ENCODE measurements at places on chromosomes 16 and 17.

- DNase-seq, result no peak
These were observed 46.5 kb downstream of the TEX2 start for GRCh38 chr17:64216338-64217248.

DNA sequence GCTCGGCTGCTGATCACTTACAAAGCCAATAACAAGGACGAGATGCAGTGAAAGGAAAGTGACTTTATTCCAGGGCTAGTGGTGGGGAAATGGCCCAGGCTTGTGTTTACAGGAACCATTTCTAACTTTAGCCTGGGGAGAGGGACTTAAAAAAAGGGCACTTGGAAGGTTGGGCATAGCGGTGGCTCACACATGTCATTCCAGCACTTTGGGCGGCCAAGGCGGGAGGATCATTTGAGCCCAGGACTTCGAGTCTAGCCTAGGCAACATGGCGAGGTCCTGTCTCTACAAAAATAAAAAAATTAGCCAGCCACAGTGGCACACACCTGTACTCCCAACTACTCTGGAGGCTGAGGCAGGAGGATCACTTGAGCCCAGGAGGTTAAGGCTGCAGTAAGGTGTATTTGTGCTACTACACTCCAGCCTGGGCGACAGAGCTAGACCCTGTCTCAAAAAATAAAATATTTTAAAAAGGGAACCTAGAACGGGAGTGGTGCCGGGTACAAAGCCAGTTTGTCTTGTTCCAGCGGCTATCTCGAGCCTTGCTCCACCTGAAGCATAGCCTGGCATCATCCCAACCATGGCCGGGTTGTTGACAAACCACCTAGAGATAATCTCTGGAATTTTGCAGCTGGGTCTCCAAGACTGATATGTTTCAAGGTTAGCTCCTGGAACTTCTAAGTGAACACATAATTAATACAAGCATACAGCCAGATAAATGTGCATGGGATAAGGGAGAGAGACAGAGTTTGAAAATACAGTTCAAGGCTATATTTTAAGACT lies 5.7 kb upstream of the TVP23A start:
- DNase-seq, result no peak

DNA sequence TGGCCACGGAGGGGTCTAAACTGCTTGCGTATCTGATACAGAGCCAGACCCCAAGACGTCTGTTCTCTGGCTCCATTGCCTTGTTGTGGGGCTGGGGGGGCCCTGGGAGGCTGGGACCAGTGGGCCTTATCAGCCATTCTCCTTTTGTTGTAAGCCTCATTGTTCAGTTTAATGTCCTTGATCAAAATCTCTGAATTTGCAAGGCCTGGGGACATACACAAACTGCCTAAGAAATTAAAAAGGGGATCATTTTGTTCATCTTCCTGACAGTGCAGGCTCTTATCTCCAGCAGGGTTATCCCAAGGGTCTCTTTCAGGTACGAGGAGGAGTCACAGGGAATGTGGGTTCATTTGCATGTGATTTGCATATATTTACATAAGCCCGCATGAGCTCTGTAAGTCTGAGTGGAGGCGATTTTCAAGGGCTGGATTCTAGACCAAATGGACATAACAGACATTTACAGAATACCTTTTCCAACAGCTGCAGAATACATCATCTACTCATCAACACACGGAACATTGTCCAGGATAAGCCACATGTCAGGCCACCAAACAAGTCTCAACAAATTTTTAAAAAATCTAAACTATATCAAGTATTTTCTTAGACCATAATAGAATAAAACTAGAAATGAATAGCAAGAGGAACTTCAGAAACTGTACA lies 269.8 kb downstream of the RBFOX1 start:
- no peak for DNase-seq

- DNase-seq, result no peak
These were observed 3.9 kb upstream of the THRA start for GRCh38 chr17:40058865-40059264.

- DNase-seq, result no peak
These were observed 48.7 kb upstream of the NDRG4 start for GRCh38 chr16:58451265-58451689.

DNA sequence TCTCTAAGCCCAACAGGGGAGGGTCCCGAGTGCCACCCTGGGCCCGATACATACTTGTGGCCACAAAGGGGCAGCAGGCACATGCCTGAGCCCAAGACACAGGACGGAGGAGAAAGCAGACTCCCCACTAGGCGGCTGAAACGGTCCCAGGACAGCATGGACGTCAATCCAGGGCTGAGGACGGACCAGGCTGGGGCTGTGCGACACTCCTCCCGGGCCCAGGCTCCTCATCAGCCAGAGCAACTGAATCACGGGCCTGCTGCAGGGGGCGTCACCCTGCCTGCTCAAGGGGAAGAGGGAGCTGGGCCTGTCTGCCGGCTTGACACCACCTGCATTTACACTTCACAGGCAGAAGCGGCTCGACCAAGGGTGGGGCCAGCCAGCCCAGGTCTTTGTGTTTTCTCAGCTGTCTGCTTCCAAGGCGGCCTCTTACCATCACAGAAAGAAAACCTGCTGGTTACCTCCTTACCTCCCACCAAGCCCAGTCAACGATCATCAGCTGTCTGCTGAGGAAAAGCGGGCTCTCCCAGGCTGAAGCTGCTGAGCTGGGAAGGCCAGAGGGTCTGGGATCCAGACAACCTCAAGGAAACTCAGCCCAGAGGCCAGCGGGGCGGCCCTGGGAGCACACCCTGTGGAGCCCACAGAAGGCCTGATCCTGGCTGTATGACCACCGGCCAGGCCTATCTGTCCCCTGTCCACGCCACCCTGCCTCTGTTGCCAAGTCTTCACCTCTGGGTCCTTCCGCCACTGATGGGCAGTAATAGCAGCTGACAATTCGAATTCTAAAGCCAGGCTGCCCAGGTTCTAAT lies 26.4 kb downstream of the KIFC3 start:
- no peak for DNase-seq

- no peak for DNase-seq
These were observed 40.3 kb downstream of the MYH13 start for GRCh38 chr17:10332515-10332914.

Measured in activated T-cell treated with anti-CD3 and anti-CD28 coated beads for 1 hour (primary cell).